ENCODE measurements at places on chromosomes 2 and 18. TPM values are rescaled to one million over a fixed set of nuclear protein-coding genes. Genes with fewer than 3 reads are reported as not detected.

DNA sequence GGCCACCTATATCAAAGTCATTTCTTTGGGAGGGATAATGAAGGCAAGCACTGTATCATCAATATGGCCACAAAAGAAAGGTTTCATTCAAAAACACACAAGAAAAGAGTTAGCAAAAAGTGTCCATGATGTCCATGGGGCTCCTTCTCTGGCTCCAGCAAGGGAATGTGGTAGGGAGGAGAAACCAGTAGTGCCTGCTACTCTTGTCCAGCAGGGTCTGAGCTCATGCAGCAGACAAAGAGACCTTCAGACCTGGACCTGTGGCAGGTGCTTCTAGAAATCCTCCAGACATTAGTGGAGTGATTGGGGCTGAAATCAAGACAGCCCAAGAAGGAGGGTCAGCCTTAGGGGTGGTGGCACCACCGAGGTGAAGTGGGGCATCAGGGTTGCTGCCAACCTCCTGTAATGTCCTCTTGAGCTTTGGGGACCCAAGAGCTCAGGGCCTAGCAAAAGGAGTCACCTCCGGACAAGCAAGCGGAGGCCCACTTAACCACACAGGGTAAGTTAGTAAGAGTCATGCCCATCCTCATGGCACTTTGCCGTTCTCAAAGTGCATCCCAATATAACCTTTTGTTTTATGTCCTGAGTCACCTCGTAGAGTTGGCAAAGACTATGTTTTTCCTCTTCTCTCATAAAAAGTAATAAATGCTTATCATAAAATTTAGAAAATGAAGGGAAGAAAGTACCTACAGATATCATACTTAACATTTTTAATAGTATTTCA, 112.6 kb upstream of the YPEL5 start:
- DNase-seq: no peak

DNA sequence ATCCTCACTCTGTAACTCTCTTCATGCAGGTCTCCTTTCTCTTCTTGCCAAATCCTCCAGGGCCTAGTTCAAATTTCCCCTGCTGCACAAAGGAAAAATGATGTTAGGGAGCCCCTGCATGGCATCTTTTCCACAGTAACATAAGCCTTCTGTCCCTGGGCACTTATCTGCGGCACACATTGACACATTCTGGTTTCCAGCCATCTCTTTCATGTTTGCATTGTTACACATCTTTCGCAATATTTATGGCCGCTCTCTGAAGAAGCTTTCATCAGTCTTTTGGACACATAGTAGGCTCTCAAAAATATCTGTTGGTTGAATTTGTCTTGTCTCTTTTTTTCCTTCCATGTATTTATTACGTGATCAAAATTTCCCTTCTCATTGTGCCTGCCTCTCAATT, 1806.1 kb upstream of the PIK3C3 start:
- DNase-seq: no peak

GRCh38 chr2:105243961-105244360, 2.4 kb downstream of the GPR45 start:
- no peak for DNase-seq

GRCh38 chr2:86441882-86442641, 891 bp downstream of the KDM3A start:
- peak; percentile 66 for DNase-seq

DNA sequence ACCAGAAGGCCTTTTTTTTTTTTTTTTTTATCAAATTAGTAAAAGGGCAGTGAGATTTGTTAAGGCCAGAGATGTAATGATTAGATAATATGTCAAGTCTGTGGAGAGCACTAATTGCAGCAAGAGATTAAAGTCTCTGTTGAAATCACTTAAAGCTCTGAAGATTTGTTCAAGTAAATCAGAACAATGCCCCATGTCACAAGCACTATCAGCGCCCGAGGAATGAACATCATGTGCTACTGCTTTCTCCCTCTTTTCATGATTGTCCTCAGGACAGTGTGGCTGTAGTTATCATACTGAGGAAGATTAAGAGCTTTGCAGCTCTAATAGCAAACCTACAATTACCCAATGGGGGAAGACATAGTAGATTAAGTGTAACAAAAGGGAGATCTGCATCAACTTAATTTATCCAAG, 71.1 kb downstream of the TDRD15 start:
- no peak for DNase-seq

- DNase-seq: no peak
These were observed 7.6 kb downstream of the ESPNL start for GRCh38 chr2:238107525-238108422.

DNA sequence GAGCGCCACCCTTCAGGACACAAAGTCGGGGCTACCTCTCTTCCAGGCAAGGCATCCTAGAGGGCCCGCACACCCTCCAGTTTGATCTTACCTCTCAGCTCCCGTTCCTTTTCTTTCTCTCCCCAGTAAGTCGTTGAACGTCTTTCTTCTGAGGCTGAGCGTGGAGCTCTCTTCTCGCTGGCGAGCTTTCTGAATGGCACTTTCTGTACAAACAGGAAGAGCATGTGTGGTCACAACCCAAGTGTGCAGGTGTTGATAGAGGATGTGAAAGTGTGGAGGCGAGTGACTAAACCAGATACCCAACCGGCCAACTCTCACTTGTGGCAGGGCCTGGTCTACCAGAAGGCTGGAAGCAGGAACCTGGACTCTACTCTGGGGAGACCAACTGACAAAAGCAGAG, at the start of gene AFF3:
AFF3 (minus strand) TSS at position 198 of the 400 bp plus-strand sequence. CDS start 38,136 bp downstream, outside the sequence.
- no peak for DNase-seq

DNA sequence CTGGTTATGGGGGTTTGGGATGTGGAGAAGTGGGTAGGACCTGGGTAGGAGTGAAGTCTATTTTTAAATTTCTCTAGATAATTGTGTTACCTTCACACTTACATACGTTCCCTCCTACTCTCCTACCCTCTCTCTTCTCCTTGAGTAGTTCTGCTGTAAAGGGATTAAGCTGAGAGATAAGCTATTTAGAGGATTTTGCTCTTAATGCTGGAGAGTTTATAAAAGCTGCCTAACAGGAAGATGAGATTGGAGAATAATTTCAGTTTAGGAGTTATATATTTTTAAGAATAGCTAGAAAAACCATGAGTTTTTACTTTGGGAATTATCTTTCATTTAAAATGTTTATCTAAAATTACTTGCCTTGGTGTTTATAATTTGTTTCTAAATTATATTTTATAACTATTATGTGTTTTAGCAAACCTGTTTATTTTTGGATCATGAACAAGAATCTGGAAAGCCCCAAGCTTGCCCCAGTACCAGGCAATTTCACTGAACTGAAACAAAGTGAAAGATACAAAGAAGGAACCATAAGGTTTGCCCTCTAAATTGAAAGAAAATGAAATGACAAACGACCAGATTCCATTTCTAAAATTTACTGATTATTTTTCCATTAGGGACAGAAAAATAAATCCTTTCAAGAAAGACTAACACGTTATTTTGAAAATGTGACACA, 101.5 kb downstream of the ZNF532 start:
- peak; percentile 64 for DNase-seq

GRCh38 chr2:226115832-226116200, 683.8 kb downstream of the IRS1 start:
- peak; percentile 70 for DNase-seq

DNA sequence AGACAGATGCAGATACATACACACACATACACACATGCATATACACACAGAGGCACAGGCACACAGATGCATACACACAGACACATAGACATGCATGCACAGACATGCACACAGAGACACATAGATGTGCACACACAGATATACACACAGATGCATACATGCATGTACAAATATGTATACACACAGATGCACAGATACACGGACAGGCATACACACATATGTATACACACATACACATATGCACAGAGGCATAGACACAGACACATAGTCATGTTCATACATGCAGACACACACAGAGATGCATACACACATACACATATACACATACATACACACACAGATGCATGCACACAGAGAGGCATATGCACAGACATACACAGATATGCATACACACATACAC, 437.3 kb upstream of the SMIM21 start:
- DNase-seq: no peak

- no peak for DNase-seq
These were observed 18.3 kb downstream of the CELF4 start for GRCh38 chr18:37547196-37547827.

- no peak for DNase-seq
These were observed 121.8 kb upstream of the SMAD7 start for GRCh38 chr18:49072524-49072934.

DNA sequence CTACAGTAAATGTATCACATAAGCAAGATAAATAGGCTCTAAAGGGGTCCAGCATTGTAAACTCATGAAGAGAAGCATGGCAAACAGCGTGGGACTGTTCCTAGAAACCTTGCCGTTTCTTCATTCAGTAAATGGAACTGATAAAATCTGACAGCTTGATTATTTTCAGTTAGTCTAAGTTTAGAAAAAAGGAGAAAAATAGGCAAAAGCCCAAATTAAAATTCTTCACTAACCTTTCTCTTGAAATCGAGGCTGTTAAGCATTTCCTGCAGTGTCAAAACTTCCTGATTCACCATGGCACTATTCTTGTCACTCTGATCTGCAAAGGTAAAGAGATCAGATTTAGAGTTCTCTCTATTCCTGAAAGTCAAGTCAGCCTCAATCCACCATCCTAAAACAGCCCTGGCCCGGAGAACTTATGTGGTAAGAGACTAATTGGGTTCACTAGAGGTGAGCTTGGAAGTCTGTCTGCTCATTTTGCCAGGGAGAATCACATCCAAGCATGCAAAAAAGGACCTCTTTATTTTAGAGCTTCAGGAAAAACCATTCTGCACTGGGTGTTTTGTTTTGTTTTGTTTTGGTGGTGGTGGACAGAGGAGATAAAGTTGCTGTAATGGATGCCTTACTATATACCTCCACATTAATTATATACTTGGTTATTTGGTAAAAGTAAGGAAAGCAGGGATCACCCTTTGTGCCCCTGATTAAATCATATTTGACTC, 52.4 kb upstream of the STAT1 start:
- DNase-seq: no peak

DNA sequence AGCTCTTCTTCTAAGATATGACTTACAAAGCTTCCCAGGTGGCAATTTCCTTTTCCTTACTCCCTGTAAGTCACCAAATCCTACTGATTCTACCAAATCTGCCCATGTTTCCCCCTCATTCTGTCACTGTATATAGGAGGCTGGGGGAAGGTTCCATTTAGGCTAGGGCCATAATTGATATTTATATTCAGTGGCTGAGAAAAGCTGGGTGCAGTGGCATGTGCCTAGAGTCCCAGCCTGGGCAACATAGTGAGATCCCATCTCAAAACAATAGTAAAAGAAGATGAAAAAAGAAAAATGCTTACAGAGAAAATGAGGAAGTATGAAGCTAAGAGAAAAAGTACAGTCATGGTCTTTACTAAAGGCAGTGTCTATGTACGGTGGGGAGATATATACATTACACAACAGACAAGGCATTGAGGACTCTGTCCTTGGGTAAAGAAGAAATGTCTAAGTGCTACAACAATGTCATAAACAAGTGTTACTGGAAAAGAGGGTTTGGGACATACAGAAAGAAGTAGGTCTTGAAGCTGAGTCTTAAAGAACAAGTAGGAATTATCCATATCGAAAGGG, 4.8 kb downstream of the CWC22 start:
- DNase-seq: no peak

DNA sequence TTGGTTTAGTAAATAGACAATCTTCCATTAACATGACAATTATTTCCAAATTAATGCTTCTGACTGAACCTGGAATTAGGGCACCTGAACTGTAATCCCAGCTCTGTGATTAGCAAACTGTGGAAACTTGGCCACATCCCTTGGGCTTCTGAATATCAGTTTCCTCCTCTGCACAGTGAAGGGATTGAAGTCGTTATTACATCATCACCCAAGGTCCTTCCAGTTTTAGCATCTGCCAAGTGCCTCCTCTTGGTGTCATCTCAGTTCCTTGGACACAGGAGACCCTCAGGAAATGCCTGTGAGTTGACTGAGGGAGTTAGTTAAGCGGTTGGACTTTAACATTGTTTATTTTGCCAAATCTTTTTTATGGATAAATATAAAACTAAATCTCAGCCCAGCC, 64.8 kb downstream of the MOGAT1 start:
- no peak for DNase-seq

GRCh38 chr18:26386002-26386401, 159.8 kb downstream of the TAF4B start:
- peak; percentile 57 for DNase-seq

The THAP4 gene
- total RNA-seq: 36.7 TPM

The SERPINB12 gene
- total RNA-seq: not detected

The MAB21L4 gene
- not detected for total RNA-seq

The SP100 gene
- 92.1 TPM for total RNA-seq

The CHCHD5 gene
- total RNA-seq: 7.4 TPM

The SETBP1 gene
- total RNA-seq: 2.6 TPM

The CDKL4 gene
- total RNA-seq: 4.3 TPM

The UGT1A4 gene
- not detected for total RNA-seq

The OR6B2 gene
- total RNA-seq: not detected

The PLA2R1 gene
- total RNA-seq: 13.0 TPM

The SS18 gene
- total RNA-seq: 139 TPM

The SIX2 gene
- under 0.01 TPM for total RNA-seq

The CTAGE1 gene
- total RNA-seq: 0.43 TPM

The REG1B gene
- total RNA-seq: not detected

The GPR45 gene
- not detected for total RNA-seq

The CYP26B1 gene
- 0.43 TPM for total RNA-seq

The BIN1 gene
- total RNA-seq: 85.4 TPM

All from fibroblast of villous mesenchyme (primary cell).